ENCODE measurements at places on chromosomes 16 and 17. TPM values are rescaled to one million over a fixed set of nuclear protein-coding genes. Genes with fewer than 3 reads are reported as not detected.
A peak's percentile ranks its signal among the peaks of the same experiment; 100 is the strongest.

DNA sequence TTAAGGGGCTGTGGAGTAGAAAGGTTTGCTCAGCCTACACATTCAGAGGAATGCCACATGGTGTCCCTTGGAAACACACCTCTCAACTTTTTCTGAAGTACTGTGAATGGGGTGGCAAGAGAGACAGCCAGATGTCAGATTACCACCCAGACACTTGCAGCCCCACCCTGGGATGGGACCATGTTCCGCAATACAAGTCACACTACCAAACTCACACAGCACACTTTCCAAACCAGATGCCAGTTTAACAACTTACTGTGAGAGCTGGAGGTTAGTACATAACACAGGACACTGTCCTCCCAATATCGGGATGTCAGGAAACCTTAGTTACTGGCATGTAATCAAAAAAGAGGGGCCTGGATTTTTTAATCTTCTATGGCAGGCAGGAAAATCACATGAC, 7.9 kb downstream of the USP7 start:
- no peak for DNase-seq

- DNase-seq, result no peak
Observed at GRCh38 chr16:35596467-35596866, 2137.1 kb downstream of the TP53TG3F start.

DNA sequence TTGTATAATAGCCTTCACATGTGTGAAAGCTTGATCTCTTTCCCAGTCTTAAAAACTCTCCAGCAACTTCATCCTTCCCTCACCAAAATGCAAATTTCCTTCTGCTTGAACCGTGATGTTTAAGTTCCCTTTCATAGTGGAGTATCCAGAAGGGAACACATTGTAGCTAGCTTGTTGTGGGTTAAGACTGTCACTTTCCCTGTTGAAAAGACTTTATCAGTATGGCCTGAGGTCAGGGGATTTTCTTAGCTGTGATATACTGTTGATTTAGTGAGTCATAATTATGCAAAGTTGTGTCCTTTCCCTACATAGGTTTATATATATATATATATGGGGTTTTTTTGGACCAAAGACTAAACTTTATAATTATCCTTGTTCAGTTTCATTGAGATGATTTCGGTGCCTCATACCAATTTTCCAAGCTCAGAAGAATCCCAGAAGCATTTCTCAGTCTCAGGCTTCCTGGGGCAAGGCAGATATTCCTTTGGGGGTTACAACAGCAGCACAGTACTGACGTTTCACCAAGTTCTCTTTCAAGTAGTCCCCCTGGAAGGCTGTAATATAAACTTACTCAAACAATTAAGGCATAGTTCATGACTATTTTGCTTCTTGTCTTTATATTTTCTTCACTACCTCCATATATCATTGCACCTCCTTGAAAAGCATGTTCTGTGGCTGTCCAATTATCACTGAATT, 35.7 kb downstream of the ESRP2 start:
- DNase-seq, result no peak

DNA sequence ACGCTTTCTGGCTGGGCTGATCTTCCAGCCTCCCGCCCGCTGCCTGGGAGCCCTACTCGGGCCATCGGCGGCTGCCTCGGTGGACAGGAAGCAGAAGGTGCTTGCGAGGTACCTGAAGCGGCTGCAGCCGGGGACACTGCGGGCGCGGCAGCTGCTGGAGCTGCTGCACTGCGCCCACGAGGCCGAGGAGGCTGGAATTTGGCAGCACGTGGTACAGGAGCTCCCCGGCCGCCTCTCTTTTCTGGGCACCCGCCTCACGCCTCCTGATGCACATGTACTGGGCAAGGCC, 30.7 kb downstream of the CIITA start:
- no peak for DNase-seq

DNA sequence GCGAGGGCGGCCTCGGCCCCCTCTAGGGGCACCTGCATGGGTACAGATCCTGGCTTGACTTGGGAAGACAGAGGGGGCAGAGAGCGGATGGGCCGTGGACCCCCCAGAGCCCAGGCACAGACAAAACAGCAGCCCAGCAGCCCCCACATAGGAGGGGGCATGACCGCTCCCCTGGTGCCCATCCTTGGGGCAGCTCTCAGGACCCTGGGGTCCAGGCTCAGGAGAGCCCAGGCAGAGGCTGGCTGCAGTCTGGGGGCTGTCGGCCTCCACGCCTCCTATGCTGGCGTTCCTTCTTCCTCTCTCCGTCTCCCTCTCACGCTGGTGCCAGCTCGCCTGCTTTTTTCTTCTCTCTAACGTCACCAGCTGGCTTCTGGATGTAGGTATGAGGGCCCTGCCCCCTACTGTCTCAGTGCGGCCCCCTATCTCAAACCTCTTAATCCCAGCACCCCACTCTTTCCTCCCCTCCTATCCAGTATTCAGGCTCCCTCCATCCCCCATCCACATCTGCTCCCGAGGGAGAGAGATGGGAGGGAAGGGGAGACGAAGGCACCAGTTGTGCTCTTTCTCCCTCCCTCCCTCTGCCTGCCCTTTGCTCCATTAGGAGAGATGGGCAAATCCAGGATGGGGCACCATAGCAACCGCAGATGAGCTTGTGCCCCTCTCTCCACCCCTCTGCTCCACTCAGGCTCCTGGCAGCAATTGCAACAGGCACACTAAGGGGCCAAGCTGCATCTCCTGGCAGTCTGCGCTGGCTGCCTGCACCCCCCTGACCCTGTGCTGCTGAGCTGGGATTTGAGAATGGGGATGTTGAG, at the start of gene GPR179:
Gene GPR179, minus strand, starts transcription at position 349 of the 812 bp plus-strand sequence. Its CDS starts 167 bp downstream, at position 182.
- no peak for DNase-seq

DNA sequence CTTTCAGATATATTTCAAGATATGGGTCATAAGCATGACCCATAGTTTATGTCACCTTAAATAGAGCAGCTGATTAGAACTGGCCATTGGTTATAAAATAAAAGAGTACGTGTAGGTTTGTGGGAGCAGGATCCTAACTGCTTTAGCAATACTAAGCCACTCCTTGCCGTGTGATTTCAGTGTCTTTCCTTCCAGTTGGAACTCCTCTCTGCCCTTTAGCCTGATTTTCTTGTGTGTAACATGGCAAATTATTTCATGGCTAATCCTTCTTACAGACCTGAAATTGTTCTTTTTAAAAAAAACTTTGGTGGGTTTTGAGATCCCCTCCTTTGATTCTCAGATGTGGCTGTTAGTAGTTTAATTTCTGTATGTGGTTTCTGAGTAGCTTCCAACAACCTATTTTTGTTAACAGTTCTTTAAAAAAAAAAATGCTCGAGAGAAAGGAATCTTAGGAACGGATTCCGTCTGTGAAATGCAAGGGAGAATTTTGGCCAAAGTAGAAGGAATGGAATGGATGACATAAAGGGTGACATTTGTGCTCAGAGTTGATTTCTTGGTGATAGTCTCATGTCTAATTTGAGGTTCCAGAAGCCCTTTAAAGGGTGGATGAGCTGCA, 39.9 kb downstream of the DHRS7B start:
- no peak for DNase-seq

DNA sequence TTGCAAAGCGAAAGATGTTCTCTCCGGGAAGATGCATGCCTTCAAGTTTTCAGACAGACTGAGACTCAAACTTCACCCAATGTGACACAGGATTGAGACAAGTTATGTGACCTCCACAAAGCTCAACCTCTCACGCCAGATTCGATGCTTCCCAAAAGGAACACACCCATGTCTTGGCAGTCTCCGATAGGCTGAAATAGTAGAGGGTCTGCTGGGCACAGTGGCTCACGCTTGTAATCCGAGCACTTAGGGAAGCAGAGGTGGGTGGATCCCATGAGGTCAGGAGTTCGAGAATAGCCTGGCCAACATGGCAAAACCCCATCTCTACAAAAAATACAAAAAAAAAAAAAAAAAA, 22.1 kb downstream of the ZFHX3 start:
- no peak for DNase-seq

DNA sequence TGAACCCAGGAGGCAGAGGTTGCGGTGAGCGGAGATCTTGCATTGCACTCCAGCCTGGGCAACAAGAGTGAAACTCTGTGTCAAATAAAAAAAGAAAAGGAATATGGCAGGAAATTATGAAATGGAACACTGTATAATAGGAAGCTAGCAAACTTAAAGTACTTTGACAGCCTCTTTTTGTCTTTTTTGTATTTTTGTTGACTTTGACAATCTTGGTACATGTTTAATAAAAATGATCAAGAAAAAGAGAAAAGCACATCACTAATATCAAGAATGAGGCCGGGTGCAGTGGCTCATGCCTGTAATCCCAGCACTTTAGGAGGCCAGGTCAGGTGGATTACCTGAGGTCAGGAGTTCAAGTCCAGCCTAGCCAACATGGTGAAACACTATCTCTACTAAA, 5.5 kb downstream of the ATF7IP2 start:
- no peak for DNase-seq

GRCh38 chr17:298791-299450, 53.7 kb downstream of the RPH3AL start:
- DNase-seq, result peak; percentile 67

DNA sequence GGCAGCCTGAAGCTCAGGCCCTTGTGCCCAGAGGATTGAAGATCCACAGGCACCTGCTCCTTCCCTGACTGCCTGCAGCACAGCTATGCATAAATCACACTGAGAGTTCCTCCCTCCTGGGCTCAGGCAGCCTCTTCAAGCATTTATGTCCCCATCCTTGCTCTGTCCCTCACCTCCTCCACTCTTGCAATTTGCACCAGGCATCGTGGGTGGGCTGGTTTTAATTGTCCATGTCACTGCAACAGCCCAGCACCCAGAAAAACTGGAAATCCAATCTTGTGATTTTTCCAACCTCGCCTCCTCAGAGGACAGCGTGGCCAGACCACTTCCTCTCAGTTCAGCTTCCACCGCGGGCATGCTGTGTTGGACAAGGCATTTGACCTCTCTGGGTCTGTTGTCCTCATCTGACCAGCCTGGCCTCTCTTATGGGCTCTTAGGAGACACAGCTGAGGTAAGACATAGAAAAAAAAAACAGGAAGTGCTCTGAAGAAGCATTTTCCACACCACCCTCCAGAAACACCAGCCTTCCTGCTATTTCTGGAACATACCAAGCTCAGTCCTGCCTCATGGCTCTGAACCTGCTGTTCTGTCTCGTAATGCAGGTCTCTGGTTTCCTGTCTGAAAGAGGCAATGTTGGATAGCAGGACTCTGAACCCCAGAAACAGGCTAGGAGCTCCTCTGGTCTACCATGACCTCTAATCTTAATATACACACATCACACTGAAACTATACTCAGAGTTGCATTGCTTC, 8.3 kb downstream of the TMEM114 start:
- peak; percentile 82 for DNase-seq

DNA sequence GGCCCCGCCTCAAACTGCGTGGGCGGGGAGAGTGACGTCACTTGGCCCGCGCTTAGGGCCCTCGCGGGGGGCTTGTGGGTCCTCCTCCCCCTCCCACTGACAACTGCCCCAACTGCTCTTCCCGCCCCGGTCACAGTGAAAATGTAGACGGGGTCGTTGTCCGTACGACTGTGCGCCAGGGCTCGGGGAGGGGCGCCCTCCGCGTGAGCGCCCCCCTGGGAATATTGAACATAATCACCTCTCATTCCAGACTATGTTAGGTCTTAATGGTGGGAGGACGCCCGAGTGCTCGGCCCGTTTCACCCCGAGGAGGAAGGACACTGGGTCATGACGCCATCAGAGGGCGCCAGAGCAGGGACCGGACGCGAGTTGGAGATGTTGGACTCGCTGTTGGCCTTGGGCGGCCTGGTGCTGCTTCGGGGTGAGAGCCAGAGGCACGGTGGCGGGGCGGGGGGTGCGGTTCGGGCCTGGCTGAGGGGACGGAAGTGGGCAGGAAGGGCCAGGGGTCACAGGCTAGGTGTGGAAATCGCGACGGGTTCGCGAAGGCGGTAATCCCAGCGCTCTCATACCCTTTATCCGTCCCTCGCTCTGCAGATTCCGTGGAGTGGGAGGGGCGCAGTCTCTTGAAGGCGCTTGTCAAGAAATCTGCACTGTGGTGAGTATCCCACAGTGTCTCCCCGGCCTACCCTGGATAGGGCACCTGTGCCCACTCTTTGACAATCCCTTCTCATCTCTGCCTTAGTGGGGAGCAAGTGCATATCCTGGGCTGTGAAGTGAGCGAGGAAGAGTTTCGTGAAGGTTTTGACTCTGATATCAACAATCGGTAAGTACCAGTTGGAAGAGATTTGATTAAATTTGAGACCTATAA, at the start of gene ELP5:
Gene ELP5, plus strand, starts transcription at position 40 of the 868 bp plus-strand sequence. Its CDS starts 336 bp downstream, at position 376.
- peak; percentile 91 for DNase-seq

DNA sequence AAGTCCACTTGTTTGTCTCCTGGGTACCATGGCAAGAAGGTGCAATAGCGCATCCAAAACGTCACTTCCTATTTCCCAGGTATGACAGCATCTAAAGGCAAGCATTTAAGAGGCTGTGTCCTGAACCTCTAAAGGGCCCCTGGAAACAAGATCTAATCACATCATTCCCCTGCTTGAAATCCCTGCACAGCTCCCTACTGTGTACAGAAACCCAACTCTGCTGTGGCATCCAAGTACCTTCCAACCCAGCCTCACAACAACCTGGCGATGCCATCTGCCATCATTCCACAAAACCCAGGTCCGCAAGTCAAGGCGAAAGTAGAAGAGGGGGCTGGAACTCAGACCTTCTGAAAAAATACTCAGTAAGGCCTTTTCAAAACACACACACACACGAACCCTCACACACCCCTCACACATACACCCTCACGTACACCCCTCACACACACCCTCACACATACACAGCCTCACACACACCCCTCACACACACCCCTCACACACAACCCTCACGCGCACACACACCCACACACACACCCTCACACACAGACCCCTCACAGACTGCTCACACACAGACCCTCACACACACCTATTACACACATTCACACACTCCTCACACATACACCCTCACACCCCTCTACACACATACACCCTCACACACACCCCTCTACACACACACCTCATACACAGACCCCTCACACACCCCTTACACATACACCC, 24.5 kb downstream of the C17orf67 start:
- DNase-seq, result no peak

- DNase-seq, result no peak
Observed at GRCh38 chr16:85019659-85020245, 7.8 kb upstream of the KIAA0513 start.

GRCh38 chr17:60387666-60388065, 4.3 kb downstream of the USP32 start:
- no peak for DNase-seq

DNA sequence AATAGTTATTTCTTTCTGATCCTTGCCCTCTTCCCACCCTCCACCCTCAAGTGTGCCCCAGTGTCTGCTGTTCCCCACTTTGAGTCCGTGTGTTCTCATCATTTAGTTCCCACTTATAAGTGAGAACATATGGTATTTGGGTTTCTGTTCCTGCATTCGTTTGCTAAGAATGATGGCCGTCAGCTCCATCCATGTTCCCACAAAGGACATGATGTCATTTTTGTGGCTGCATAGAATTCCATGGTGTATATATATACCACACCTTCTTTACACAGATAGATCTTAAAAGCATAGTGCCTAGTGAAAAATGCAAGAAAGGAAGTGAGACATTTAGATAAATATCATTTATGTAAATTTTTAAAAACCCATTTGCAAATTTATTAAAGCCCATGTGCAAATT, 33.1 kb downstream of the HS3ST2 start:
- no peak for DNase-seq

GRCh38 chr17:65556014-65556909, 5.2 kb downstream of the AXIN2 start:
- peak; percentile 97 for DNase-seq

Gene AANAT
- total RNA-seq, result not detected

Gene CCL3
- not detected for total RNA-seq

Gene EPN3
- 130 TPM for total RNA-seq

Measured in lower leg skin (tissue), 4 donors.